Occipital lobe (tissue), 3 donors: ENCODE measurements at places on chromosomes 7 and 10.

GRCh38 chr10:28763471-28764170, 86.3 kb downstream of the BAMBI start:
- DNase-seq: no peak

- DNase-seq: no peak
Observed at GRCh38 chr10:131636841-131637724, 263.7 kb upstream of the PPP2R2D start.

DNA sequence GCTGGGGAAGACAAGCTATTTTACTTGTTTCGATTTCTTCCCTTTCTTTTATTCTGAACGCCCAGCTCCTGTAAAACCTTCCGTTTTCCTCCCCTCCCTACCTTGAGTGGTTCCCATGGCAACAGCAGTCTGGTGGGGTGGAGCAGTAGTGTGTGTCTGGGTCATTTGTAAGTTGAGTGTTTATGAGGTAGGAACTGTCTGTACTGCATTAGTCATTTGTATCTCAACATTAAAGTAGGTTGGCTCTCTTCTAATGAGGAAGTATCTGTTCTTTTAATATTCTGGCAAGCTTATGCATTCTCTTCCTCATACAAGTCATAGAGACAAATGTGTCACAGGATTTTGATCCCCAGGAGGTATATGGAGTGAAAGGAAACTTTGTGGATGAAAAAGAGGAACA, 85.3 kb upstream of the CCDC6 start:
- no peak for DNase-seq

DNA sequence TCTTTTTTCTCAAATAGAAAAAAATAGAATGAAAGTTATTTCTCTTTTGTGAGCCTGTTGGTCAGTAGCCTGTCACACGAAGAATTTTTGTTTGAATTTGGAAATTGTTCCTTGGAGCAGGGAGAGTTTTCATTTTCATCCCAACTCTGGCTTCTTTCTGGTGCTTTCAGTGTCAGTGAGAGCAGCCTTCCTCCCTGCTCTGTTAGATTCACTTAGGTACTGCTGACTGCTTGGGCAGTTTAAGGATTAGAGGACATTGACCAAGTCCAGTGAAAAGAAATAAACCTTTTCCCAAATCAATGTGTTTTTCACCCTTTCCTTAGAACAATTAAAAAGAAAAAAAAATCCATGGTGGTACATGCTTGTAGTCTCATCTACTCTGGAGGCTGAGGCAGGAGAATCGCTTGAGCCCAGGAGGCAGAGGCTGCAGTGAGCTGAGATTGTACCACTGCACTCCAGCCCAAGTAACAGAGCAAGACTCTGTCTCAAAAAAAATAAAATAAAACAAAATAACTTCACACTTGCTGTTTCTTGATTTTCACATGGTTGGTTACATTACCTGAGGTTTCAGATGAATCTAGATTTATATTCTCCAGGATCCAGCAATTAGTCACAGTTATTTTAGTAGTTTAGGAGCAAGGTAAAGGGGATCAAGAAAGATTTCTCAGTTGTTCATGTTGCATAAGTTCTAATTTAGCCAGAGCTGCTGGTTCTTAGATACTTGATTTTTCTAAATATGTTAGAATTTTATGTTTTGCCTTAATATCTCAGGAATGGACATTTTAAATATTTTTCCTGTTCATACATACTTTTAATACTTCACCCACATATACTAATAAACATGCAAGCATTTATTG, 63.1 kb downstream of the ZNRF2 start:
- DNase-seq: no peak

DNA sequence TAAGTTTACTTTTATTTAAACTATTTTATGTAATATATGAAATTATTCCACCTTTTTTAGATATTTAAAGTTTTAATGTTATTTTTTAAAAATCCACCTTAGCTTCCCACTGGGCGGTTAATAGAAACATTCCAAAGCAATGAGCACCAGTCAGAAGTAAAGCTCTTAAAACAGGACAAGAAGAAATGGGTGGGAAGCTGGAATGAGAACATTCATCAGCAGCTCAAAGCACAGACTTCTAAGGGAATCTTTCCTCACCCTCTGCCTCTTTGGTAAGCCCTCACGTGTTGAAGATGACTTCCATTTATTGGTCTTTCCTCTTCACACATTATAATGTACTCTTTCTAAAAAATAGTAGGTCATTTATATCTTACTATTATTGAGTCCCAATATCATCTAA, 3.1 kb downstream of the AGMO start:
- no peak for DNase-seq

DNA sequence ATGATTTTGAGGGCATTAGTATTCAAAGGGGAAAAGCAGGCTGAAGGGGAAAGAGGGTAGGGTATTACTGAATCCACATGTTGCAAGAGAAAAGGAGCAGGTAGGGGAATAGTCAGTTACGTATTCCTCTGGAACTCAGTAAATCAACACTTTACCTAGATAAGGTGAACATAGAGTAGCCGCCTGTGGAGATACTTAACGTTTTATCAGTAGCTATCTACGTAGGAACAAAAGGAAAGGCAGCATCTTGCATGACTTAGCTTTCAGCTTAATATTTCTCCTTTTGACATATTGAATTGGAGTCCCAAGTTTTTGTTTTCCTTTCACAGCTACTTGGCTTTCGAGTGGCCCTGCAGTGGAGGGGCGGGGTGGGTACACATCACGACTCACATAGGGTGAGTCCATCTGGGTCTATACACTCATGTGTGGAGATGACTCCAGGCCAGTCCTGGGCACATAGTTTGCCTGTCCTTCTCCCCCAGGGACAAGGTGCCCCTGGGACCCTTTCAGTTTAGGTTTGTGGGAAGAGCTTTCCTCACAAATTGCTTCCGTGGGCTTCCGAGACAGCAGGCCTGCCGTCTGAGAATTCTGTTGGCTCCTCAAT, 48.1 kb downstream of the CCNY start:
- no peak for DNase-seq

- DNase-seq: no peak
Observed at GRCh38 chr7:68542831-68543230, 1055.4 kb upstream of the AUTS2 start.

DNA sequence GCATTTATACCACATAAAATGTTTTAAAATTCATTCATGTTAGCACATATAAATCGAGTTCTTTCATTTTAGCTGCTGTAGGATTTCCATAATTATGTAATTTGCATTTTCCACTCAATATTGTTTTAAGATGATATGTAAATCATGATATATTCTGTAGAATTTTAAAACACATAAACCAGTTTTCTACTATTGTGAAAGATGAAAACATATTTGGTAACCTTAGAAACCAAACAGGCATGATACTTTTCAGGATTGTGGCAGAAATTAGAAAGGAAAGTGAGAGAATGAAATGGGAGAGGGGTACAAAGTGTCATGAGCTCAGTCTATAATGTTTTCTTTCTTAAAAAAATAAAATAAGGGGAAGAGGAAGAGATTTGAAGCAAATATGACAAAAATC, 269.3 kb downstream of the PPP1R3A start:
- DNase-seq: no peak

DNA sequence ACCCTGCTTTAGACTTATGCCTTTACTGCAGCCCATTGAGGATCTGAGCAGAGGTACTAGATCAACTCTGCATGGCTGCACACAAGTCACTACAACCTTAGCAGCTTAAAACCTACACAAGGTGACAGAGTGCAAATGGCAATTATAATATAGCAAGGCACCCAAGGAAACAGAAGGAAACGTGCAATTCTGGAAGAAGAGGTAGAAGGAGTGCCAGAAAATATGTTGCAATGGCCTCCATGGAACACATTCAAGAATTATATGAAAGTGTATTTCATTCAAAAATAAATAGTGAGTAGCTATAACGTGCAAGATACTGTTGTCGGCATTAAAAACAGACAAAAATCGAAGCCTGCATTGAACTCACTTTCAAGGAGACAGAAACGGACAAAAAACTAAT, 2.9 kb upstream of the AKR1C8 start:
- no peak for DNase-seq

DNA sequence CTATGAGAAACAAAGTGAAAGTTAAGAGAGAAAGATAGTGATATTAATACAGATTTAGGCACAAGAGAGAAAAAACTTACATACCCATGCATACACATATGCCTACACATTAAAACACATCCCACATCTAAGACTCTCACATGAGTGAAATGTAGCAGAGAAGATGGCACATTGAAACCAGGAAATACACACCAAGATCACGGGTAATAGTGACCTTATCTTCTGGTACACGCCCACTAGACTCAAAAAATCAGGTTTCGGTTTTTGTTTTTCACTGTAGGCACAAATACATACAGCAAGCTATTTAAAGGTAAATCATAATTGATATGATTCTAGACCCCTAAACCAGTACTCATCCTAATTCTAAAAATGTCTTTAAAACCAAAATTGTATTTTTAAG, 225.2 kb upstream of the TAC1 start:
- no peak for DNase-seq

- DNase-seq: peak; percentile 73
Observed at GRCh38 chr7:151895631-151896031, 18.7 kb upstream of the PRKAG2 start.

DNA sequence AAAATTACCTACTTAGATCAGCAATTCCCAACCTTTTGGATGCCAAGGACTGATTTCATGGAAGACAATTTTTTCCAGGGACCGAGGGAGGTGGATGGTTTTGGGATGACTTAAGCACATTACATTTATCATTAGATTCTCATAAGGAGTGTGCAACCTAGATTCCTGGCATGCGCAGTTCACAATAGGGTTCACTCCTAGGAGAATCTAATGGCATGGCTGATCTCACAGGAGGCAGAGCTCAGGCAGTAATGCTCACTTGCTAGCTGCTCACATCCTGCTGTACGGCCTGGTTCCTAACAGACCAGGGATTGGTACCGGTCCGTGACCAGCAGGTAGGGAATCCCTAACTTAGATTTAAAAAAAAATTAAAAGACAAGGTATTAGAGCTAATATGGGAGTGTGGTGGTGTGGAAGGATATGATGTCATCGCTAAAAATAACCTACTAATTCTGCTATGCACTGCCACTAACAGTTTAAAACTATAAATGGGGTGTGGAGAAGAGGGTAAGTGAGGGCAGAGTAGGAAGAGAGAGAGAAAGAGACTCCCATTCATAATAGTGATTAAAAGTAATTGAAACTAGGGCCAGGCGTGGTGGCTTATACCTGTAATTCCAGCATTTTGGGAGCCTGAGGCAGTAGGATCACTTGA, 282.7 kb downstream of the BAMBI start:
- no peak for DNase-seq

DNA sequence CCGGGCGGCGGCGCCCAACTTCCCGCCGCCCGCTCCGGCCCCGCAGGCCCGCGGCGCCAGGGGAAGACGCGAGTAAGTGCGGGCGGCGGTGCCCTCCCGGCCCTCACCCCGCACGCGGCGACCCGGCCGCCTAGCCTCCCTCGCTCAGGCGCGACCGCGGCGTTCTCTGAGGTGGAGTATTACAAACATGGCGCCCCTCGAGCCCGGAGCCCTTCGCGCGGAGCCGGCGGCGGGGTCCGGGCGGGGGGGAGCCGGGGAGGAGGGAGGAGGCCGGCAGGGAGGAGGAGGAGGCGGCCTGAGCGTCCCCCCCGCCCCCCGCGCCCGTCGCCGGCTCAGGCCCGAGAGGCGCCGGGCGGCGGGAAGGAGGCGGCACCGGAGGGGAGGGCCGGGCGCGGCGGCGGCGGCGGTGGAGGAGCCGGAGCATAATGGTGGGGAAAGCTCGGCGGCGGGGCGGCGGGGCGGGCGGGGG, at the start of gene ZMYND11:
Gene ZMYND11 (plus strand): TSS at position 324 of the 469 bp plus-strand sequence. CDS start 44,558 bp downstream, outside the sequence.
- DNase-seq: peak; percentile 39

- no peak for DNase-seq
Observed at GRCh38 chr10:63210611-63211196, 77.6 kb downstream of the NRBF2 start.

DNA sequence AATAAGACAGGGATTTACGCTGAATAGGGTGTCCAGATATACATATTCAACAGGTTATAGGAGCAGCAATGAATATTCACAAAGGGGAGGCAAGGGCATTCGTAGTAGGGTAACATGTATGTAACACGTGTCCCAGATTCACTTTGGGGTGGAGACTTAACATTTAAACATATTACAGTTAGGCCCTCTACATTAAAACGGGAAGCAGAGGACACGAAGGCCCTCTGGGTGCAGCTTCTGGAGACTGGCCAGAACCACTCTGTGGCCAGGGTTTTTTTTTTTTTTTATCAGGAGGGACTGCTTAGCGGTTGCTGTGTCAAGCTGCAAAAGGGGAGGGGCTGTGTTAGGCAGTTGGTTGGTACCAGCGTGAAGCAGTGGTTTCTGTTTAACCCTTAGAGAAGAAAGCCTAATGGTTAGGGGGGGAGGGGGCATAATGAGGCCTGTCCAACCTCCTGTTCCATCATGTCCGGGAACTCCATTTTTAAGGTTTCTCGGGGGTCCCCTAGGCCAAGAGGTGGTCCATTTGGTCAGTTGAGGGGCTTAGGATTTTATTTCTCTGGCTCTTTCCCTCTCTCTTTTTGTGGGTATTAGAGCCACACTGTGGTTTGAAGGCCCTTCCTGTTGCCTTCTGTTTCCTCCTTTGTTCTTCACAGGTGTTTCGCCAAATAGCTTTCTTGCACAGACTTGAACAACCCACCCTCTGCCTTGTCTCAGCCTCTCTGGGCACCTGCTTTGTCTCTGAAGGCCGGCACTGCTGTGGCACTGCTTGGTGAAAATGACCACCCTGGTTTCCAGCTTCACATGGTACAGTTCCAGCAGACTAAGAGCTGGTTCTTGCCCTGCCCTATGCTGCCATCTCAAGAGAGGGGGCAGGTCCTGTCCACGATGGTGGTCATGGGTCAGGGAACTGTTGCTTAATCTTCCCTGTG, 26.4 kb downstream of the PRF1 start:
- DNase-seq: no peak

DNA sequence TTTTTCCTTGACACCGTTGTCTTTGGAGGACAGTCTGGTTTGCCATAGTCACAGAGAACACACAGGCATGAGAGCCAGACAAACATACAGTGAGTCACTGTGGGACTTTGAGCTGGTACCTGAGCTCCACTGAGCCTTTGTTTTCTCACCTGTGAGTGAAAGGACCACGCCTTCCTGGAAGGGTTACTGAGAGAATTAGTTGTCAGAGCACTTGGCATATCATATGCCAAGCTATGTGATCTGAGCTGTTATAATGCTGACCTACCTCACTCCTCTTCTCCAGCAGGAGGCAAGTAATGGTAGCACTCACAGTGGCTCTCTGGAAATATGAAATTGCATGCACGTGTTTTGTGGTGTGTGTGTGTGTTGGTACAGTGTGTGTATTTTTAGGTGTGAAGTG, 59.7 kb downstream of the CXCL12 start:
- no peak for DNase-seq
